Cardiac muscle cell (in vitro differentiated cells and primary cell): ENCODE measurements at places on chromosomes 1 and 21.
A peak's percentile ranks its signal among the peaks of the same experiment; 100 is the strongest.

- no peaks in the 10 kb centered on the region for H3K27me3 ChIP-seq
- H3K36me3 ChIP-seq: no peaks in the 10 kb centered on the region
- no peak overlapping the region for H3K27ac ChIP-seq
- H3K4me3 ChIP-seq: peak overlapping the region; percentile 18
Observed at GRCh38 chr1:112849425-112850033, 106.5 kb downstream of the SLC16A1 start.

DNA sequence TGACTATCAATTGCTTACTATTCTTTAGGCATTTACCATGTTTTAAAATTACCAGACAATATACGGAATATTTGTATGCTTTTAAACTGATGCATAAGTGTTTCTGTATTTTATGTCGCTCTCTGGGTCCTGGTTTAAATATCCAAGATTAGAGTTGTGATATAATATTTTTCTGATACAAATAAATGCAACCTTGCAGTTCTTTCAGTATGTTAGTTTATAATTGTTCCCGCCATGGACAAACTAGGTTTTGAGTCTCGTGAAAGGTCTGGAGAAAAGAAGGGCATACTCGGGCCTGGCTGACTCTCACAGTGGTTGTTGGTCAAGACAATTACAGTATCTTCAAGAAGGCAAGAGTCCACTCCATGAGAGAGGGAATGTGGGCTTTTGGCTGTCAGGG is 72.6 kb upstream of the AJAP1 start:
- no peak overlapping the region for H3K27ac ChIP-seq
- no peak overlapping the region for H3K4me3 ChIP-seq
- DNase-seq: no peak

DNA sequence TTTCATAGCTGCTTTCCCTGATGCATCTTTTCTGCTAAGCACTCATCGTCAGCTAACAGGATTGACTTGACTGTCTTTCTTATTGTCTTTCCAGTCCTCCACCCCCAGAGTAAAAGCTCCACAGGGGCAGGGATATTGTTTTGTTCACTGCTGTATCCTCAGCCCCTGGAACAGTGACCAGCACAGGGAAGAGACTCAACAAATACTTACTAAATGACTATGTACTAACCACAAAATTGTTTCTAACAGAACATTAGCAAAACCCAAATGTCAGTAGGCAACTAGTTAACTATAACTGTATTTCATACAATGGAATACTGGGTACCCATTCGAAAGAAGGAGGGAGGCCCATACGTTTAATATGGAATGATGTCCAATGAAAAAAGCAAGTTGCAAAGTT is 53.0 kb downstream of the BCAR3 start:
- H3K27me3 ChIP-seq: peaks cover 12% of the 10 kb centered on the region
- H3K36me3 ChIP-seq: no peaks in the 10 kb centered on the region
- DNase-seq: no peak
- H3K4me1 ChIP-seq: no peaks in the 10 kb centered on the region

- no peak for DNase-seq
- H3K27ac ChIP-seq: no peak overlapping the region
- H3K4me1 ChIP-seq: peaks cover 16% of the 10 kb centered on the region
- no peak overlapping the region for H3K4me3 ChIP-seq
- no peaks in the 10 kb centered on the region for H3K36me3 ChIP-seq
- no peaks in the 10 kb centered on the region for H3K27me3 ChIP-seq
Observed at GRCh38 chr1:57329001-57329527, 94.8 kb downstream of the DAB1 start.

DNA sequence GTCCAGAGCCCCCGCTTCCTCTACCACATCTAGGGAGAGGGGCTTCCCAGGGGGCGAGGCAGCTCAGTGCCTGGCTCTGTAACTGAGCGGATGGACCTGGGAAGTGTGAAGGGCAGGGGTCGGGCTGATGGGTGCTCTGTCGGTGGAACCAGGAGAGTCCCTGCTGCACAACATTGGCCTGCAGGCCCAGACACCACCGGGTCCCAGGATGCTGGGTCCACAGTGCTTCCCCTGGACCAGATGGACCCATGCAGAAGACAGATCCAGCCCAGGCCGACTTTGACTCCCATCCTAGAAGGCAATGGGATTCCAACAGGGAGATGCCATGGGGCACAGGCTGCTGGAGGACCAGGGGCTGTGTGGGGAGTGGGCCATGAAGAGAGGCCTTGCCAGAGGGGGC is 212.9 kb downstream of the GRIK3 start:
- H3K36me3 ChIP-seq: no peaks in the 10 kb centered on the region
- no peaks in the 10 kb centered on the region for H3K4me1 ChIP-seq
- DNase-seq: no peak
- no peak overlapping the region for H3K4me3 ChIP-seq
- peaks cover 3% of the 10 kb centered on the region for H3K27me3 ChIP-seq

DNA sequence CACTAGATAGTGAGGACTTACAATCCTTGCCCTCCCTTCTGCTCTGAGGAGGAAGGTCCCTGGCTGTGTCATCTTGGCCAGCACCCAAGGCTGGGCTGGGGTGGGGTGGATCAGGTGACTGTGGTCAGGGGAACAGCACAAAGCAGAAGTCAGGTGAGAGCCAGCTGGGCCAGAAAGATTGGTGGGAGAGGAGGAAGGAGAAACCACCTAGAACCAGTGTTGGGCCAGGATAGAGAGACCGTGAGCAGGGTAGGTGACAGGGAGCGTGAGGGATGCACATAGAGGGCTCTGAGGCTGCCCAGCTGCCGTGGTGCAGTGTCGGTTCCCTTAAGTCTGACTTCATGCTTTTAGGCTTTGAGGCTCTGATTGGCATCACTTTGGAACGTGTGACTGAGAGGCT is 22.7 kb downstream of the NCF2 start:
- H3K27me3 ChIP-seq: no peaks in the 10 kb centered on the region
- DNase-seq: peak; percentile 20
- H3K27ac ChIP-seq: no peak overlapping the region
- no peak overlapping the region for H3K4me3 ChIP-seq
- no peaks in the 10 kb centered on the region for H3K36me3 ChIP-seq

DNA sequence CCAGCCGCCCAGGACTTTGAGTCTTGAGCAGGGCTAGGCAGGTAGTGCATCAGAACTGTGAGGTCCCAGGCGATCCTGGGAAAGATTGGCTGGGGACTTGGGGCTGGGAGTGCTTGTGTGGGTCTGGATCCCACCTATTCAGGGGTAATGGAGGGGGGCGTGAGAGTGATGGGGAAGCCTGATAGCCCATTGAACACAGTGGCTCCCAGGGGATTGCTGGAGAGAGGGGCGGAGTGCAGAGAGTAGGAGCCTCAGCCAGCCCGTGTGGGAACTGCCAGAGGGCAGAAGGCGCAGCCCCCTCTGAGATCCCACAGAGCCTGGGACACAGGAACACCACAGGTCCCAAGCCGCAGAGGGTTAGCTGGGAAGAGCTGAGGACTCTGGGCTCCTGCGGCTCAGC is 19.3 kb upstream of the PDZK1IP1 start:
- no peaks in the 10 kb centered on the region for H3K4me1 ChIP-seq
- H3K27ac ChIP-seq: no peak overlapping the region
- H3K36me3 ChIP-seq: no peaks in the 10 kb centered on the region
- peaks cover 38% of the 10 kb centered on the region for H3K27me3 ChIP-seq
- no peak overlapping the region for H3K4me3 ChIP-seq
- DNase-seq: no peak

DNA sequence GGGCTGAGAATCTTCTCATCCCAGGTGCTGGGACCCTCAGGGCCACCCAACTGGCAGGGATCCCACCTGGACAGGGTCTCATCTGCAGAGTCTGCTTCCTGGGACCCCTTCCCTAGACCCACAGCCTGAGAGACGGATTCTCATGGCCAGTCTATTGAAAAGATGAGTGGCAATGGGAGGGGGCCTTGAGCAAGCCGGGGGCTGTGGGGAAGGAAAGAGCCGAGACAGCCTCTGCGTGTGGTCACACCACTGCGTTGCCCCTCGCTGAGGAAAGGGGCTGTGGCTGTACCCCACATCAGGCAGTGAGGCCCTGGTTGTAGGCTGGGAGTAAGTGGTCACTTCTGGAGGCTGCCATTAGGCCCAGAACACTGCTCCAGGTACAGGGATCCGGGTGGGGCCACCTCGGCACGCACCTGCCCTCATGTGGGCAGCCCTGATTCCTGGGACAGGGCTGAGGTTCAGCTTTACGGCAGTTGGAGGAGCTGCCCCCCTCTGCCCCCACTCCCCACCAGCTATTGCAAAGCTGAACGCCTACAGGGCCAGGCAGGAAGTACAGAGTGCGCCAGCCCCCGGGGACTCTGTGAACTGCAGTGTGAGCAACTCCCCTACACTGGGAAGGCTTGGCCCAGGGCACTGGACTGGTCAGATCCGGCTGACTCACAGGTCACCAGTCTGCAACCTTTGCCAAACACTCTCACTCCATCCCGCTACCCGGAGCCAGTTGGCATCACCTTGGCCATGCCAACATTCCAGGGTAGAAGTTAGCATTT is 106.9 kb downstream of the RIPK4 start:
- peaks cover 5% of the 10 kb centered on the region for H3K4me1 ChIP-seq
- no peaks in the 10 kb centered on the region for H3K36me3 ChIP-seq
- no peaks in the 10 kb centered on the region for H3K27me3 ChIP-seq

GRCh38 chr1:18581420-18581880 is 49.2 kb upstream of the PAX7 start:
- no peak overlapping the region for H3K4me3 ChIP-seq
- DNase-seq: peak; percentile 70
- no peaks in the 10 kb centered on the region for H3K27me3 ChIP-seq
- no peaks in the 10 kb centered on the region for H3K4me1 ChIP-seq
- H3K27ac ChIP-seq: no peak overlapping the region

DNA sequence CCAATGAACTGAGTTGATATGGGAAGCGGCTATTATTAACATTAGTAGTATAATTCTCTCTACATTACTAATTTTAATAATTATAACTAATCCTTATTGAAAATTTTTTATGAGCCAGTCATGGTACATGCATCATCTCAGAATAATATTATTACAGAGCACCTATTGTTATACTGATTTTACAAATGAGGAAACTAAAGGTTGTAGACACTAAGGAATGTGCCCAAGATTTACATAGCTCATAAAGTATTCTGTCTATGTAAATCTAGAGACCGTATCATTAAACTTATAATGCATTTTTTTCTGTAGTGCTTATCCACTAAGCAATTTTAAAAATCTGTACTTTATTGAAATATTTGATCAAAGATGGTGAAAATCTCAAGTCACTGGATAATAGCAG is 825.9 kb downstream of the PLA2G4A start:
- DNase-seq: no peak
- no peaks in the 10 kb centered on the region for H3K4me1 ChIP-seq
- H3K4me3 ChIP-seq: no peak overlapping the region
- no peaks in the 10 kb centered on the region for H3K36me3 ChIP-seq
- H3K27ac ChIP-seq: no peak overlapping the region

DNA sequence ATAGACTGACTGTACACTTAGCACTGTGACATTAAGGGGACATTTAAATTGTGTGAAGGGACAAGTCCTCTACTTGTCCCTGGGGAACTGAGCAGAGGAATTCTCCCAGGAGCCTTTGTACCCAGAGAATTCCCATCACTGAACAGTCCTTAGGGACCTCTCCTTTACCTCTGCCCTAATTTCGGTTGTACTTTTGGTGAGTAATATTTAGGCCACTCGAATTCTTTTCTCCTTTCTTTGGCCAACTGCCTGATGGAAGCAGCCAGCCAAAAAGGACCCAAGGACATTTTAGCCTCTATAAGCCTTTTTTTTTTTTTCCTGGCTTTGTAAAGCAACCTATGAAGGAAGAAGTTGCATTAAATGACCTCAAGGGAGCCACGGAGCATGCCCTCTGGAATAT is 71.5 kb downstream of the NR5A2 start:
- H3K36me3 ChIP-seq: no peaks in the 10 kb centered on the region
- no peak overlapping the region for H3K27ac ChIP-seq
- H3K27me3 ChIP-seq: no peaks in the 10 kb centered on the region

DNA sequence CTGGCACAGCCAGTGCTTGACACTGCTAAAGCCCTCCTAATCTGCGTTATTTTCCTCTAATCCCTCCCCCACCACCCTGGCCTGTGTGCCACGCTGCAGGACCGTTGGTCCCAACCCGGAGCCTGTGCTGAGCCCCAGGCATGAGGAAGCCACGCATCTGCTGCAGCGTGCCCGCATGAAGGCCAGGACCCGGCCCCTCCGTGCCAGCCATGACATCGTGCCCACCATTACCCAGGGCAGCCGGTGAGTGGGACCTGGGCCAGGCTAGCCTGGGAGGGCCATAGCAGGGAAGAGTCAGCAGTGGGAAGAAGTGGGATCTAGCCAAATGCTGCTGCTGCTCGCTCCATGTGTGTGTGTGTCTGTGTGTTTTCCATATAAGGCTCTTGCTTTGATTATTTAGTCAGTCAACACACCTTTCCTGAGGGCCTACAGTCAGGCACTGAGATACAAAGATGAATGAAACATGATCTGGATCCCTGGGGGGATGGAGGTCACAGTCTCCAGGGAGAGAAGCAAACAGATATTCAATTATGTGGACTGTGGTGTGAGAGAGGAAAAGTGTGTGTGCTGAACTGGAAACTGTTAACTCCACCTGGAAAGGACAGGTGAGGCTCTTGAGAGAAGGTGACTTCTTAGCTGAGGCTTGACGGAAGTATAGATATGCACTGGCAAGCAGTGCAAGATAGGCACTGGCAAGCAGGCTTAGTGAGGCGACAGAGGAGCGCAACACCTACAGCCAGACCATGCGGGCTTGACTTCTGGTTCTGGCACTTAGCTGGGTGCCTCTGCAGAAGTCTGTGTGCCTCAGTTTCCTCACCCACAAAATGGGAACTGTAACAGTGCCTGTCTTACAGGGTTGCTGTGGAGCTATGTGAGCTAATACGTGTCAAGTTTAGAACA is 15.9 kb downstream of the KIAA1614 start:
- no peak overlapping the region for H3K4me3 ChIP-seq
- H3K36me3 ChIP-seq: no peaks in the 10 kb centered on the region
- H3K27ac ChIP-seq: peak overlapping the region; percentile 72

GRCh38 chr1:243731301-243731891 is 118.6 kb downstream of the AKT3 start:
- H3K4me3 ChIP-seq: no peak overlapping the region
- DNase-seq: no peak
- H3K27me3 ChIP-seq: no peaks in the 10 kb centered on the region
- H3K4me1 ChIP-seq: peaks cover 4% of the 10 kb centered on the region
- H3K36me3 ChIP-seq: no peaks in the 10 kb centered on the region

DNA sequence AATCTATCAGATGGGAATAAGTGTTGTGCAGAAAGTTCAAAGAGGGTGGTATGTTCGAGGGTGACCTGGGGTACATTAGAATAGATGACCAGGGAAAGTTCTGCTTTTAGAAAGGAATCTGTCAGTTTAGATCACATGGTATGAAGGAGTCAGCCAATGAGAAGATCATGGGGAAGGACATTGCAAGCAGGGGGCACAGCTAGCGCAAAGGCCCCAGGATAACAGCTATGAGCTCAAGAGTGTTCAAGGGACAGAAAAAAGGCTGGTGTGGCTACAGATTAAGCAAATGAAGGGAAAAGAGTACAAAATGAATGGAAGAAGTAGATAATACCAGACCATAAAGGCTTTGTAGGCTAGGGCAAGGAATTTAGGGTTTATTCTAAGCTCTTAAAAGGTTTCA is 8.6 kb downstream of the LEPR start:
- no peak for DNase-seq
- peak overlapping the region; percentile 13 for H3K27ac ChIP-seq
- H3K27me3 ChIP-seq: no peaks in the 10 kb centered on the region
- H3K36me3 ChIP-seq: peaks cover 15% of the 10 kb centered on the region

- no peak overlapping the region for H3K4me3 ChIP-seq
- no peak for DNase-seq
- H3K27ac ChIP-seq: no peak overlapping the region
Observed at GRCh38 chr1:227766653-227767277, 31.5 kb downstream of the SNAP47 start.
